GM23248 (cell line): ENCODE measurements at places on chromosomes 5 and 9.

GRCh38 chr9:110802416-110803035 lies 133.9 kb downstream of the MUSK start:
- peak; percentile 83 for DNase-seq
- H3K4me1 ChIP-seq: peaks cover 38% of the 10 kb centered on the region
- H3K27ac ChIP-seq: peak overlapping the region; percentile 65

GRCh38 chr5:1183424-1184162 lies 17.8 kb upstream of the SLC6A19 start:
- peaks cover 13% of the 10 kb centered on the region for H3K27me3 ChIP-seq
- H3K27ac ChIP-seq: no peak overlapping the region
- no peak for DNase-seq
- H3K36me3 ChIP-seq: no peaks in the 10 kb centered on the region
- H3K4me1 ChIP-seq: no peaks in the 10 kb centered on the region

GRCh38 chr5:1341863-1342262 lies 3.0 kb downstream of the CLPTM1L start:
- H3K4me1 ChIP-seq: peaks cover 14% of the 10 kb centered on the region
- no peak overlapping the region for H3K4me3 ChIP-seq
- no peak overlapping the region for H3K27ac ChIP-seq
- 0 out of 2 replicates have a peak, but pooled peaks cover 8% of the 10 kb centered on the region for H3K36me3 ChIP-seq

- H3K27me3 ChIP-seq: no peaks in the 10 kb centered on the region
- no peak overlapping the region for H3K27ac ChIP-seq
- no peak overlapping the region for H3K4me3 ChIP-seq
- H3K36me3 ChIP-seq: no peaks in the 10 kb centered on the region
- DNase-seq: peak; percentile 35
Observed at GRCh38 chr9:77663754-77664153, 15.6 kb upstream of the GNA14 start.

DNA sequence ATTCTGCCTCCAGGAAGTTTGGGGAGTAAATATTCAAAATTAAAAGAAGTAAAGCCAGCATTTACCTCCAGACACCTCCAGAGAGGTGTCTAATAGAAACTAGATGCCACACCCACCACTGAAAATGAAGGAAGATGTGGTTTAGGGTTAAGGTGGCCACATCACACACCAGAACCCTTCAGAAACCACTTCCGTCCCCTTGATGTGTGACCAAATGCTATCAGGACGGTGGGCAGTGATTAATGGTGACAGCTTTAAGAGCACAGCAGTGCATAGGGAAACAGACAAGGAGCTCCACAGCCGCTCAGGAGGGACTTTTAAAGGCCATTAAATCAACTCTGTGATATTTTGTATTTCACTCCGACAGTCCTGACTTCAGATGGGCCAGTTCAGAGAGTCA lies 295.2 kb downstream of the BRINP1 start:
- H3K36me3 ChIP-seq: no peaks in the 10 kb centered on the region
- H3K27me3 ChIP-seq: peaks cover 7% of the 10 kb centered on the region; the same call in 1 of the 2 replicates
- no peak for DNase-seq
- no peak overlapping the region for H3K27ac ChIP-seq
- no peaks in the 10 kb centered on the region for H3K4me1 ChIP-seq
- H3K4me3 ChIP-seq: no peak overlapping the region

DNA sequence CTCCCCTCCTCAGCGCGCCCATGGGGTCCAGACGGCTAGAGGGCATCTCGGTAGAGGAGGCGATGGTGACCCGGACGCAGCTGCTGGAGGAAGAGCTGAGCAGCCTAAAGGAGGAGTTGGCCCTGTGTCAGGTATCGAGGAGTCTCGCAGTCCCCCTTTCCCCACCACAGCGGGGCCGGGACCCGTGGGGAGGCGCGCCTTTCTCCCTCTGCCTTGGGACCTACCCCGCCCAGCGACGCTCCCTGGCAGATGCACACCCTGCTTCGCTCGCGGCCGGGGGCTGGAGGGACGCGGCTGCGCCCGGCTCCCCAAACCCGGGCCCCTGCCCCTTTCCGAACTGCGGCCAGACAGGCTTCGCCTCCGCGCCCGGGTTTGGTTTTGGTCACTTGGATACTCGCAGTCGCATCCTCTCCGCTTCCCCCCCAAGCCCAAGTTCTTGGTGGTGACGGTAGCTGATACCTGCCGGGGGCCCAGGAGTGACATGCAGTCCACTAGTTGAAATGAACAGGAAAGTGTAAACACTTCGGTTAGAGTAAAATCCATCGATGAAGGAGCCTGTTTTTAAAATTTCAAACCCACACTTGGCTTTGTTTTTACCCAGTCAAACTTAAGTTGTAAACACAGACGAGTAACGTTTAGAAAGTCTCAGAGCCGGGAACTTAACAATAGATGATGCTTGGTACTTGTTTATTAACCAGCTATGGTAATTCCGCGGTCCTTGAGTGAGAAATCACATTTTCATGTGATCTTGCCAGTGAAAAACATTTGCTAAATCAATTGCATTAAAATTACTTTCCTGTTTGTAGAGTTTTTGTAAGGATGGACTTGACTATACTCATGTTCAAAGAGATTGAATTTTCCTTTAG lies 688 bp downstream of the CNTLN start:
- peak overlapping the region; percentile 44 for H3K27ac ChIP-seq
- no peaks in the 10 kb centered on the region for H3K36me3 ChIP-seq
- DNase-seq: peak; percentile 75
- H3K27me3 ChIP-seq: no peaks in the 10 kb centered on the region
- peaks cover 9% of the 10 kb centered on the region; the same call in 1 of the 2 replicates for H3K4me1 ChIP-seq

DNA sequence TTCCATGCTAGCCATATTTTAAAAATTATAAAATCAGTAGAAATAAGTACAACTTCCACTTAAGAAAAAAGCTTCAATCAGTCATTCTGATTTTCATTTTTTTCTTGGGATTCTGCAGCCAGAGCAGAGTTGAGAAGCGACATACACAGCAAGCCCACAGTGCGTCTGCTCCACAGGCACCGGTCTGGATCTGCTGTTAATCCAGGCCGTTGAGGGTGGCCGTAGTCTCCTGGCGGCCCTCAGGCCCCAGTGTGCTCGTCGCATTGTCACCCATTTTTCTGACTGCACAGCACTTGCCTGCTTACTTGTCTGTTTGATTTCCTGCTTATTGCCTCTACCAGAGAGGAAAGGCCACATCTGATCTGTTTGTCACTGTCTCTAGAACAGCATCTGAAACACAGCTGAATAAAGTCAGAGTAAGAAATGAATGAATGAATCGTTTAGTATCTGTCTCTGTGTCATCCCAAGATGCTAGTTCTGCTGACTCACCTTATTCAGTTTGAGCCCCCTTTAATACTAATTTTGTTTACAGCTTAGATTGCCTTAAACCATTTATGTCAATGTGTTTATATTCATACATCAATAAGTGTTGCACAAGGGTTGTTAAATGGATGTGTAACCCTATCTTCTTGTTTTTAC lies 11.6 kb upstream of the ASPN start:
- no peaks in the 10 kb centered on the region for H3K27me3 ChIP-seq
- no peak overlapping the region for H3K27ac ChIP-seq
- peaks cover 33% of the 10 kb centered on the region for H3K4me1 ChIP-seq
- no peak overlapping the region for H3K4me3 ChIP-seq
- no peak for DNase-seq

DNA sequence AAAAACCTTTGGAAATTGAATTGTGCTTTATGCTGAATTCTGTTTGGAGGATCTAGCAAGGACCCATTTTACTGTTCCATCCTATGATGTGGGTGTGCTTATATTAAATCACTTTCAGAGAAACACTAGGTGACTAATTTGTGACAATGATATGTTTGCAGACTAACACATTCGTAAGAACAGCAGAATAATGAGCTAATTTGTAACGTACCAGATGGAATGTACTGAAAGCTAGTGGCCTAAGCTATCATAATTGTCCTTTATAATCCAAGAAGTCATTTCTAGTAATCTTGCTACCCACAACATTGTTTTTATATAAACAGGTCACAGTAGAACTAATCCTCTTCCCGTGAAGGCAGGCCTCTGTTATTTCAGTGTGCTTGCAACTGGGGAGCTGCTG lies 292.5 kb downstream of the PDE4D start:
- H3K27me3 ChIP-seq: no peaks in the 10 kb centered on the region
- H3K36me3 ChIP-seq: no peaks in the 10 kb centered on the region
- H3K4me3 ChIP-seq: no peak overlapping the region
- H3K27ac ChIP-seq: no peak overlapping the region

DNA sequence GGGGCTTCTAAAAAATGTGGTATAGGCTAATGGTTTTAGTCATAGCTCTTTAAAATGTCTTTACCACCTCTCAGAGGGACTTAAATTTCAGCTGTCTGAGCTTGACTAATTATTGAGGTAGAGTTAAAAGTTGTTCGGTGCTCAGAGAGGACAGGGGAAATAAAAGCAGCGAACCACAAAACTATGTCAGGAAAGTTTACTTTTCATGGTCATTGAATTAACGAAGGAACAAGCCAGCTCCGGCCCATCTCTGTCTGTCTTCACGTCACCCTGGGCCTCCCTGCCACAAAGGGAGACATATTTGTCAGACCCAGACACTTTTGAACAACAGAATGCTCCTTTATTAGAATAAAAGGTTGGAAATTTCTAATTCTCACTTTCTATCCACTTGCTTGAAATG lies 98.8 kb upstream of the EFNA5 start:
- H3K27me3 ChIP-seq: no peaks in the 10 kb centered on the region; the same call in 1 of the 2 replicates
- DNase-seq: no peak
- no peak overlapping the region for H3K27ac ChIP-seq
- H3K4me1 ChIP-seq: no peaks in the 10 kb centered on the region

- no peaks in the 10 kb centered on the region for H3K4me1 ChIP-seq
- H3K4me3 ChIP-seq: no peak overlapping the region
- no peaks in the 10 kb centered on the region for H3K36me3 ChIP-seq
- no peak overlapping the region for H3K27ac ChIP-seq
- H3K27me3 ChIP-seq: no peaks in the 10 kb centered on the region; the same call in 1 of the 2 replicates
Observed at GRCh38 chr5:148459669-148460068, 75.9 kb downstream of the FBXO38 start.

- H3K27ac ChIP-seq: no peak overlapping the region
- H3K4me1 ChIP-seq: no peaks in the 10 kb centered on the region
- no peaks in the 10 kb centered on the region for H3K36me3 ChIP-seq
- H3K4me3 ChIP-seq: no peak overlapping the region
- no peaks in the 10 kb centered on the region for H3K27me3 ChIP-seq
- no peak for DNase-seq
Observed at GRCh38 chr5:76851728-76852369, 2.0 kb downstream of the S100Z start.

DNA sequence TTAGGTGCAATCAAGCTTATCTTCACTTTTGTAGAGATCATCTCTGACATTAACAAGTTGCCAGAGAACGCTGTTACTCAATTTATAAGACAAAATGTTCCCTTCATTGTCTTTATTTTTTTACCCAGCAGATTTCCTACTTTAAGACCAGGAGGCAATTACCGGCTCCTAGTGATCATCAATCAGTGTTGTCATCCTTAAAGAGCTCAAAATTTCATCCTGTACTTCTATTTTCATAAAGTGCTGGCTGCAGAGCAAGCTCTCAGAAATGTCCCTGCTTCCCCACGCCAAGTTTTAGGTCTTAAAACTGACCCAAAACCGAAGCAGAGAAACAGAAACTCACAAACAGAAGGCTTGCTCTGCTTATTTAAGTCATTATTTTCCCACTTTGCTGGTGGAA lies 82.9 kb downstream of the PJA2 start:
- H3K4me3 ChIP-seq: no peak overlapping the region
- H3K36me3 ChIP-seq: no peaks in the 10 kb centered on the region
- H3K4me1 ChIP-seq: peaks cover 25% of the 10 kb centered on the region
- no peak for DNase-seq

DNA sequence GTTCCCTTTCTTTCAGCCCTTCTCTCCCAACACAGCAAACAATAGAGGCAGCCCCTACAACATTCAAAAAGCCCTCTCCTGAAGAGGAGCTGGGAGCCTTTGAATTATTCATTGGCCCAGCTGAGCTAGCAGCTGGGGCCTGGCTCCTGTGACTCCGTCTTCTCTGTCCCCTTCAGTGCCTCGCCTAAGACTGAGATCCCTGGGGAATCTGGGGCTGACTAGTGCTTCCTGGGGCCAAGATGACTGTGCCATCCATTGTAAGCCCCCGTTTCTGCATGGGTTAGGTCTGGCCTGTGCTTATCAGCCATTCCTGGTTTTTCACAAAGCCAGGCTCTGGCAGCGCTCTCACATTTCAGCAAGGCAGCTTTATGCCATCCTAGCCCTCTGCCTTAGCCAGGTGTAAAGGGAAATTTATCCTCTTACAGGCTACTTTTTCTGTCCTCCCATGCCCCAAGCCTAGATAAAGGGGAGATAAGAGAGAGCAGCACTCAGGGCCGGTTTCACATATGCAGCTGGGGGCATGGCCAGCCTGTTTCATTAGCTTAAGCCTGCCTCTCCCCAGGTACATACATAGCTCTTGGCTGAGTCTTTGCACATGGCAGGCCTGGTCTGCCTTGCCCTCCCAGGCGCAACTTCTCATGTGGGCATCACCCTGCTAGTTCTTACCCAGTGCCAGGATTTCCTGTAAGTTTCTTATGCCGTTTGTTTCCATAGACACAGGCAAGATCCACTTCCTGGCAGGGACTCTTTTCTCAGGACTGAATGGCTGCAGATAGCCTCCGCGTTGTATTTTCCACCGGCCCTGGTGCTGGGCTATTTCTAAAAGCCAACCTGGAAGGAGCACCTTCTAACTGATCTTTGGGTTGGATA lies 15.8 kb downstream of the PTPA start:
- DNase-seq: no peak
- H3K27me3 ChIP-seq: no peaks in the 10 kb centered on the region
- peaks cover 2% of the 10 kb centered on the region; the same call in 1 of the 2 replicates for H3K36me3 ChIP-seq
- H3K27ac ChIP-seq: no peak overlapping the region
- peaks cover 8% of the 10 kb centered on the region for H3K4me1 ChIP-seq

DNA sequence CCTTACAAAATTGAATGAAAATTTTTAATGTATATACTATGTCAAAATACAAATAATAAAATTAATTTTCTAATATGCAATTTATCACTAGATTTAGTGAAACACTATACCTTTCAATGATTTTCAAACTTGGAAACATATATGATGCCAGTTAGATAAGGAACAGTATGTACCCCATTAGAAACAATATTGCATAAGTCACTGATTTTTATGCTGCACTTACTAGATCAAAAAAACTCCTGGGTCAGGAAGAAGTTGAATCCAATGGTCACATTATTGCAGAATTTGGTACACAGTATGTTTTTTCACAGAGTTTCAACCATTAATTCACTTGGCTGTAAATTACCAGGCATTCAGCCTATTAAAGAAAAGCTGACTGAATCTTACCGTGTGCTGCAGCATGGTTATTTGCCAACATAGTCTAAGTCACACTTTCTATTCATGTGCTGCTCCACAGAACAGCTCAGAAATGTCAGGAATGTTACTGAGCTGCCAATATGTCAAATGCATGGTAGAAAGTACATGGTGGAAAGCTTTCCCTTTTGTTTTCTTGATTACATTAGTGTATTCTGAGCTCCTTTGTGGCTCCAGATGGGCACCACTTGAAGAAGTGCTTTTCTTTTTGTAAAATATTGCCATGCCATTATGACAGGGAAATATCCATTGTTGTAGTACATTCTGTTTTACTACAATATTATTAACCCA lies 9.9 kb upstream of the PRR16 start:
- no peaks in the 10 kb centered on the region for H3K36me3 ChIP-seq
- no peak overlapping the region for H3K27ac ChIP-seq
- peak; percentile 84 for DNase-seq

- no peaks in the 10 kb centered on the region for H3K4me1 ChIP-seq
- H3K27ac ChIP-seq: no peak overlapping the region
- H3K36me3 ChIP-seq: no peaks in the 10 kb centered on the region
Observed at GRCh38 chr9:102499468-102499867, 495.7 kb upstream of the CYLC2 start.
